ENCODE measurements at places on chromosomes 1 and 21. TPM values are rescaled to one million over a fixed set of nuclear protein-coding genes. Genes with fewer than 3 reads are reported as not detected.
A peak's percentile ranks its signal among the peaks of the same experiment; 100 is the strongest.

The IQGAP3 gene
- 30.3 TPM for total RNA-seq

The RGSL1 gene
- not detected for total RNA-seq

The BCL2L15 gene
- 1.1 TPM for total RNA-seq

The PBX1 gene
- 0.51 TPM for total RNA-seq

The SPRR2B gene
- total RNA-seq: not detected

The SERPINC1 gene
- total RNA-seq: not detected

- no peak for DNase-seq
Measured at GRCh38 chr1:68281946-68282615, 49.8 kb upstream of the WLS start.

The C8B gene
- total RNA-seq: not detected

DNA sequence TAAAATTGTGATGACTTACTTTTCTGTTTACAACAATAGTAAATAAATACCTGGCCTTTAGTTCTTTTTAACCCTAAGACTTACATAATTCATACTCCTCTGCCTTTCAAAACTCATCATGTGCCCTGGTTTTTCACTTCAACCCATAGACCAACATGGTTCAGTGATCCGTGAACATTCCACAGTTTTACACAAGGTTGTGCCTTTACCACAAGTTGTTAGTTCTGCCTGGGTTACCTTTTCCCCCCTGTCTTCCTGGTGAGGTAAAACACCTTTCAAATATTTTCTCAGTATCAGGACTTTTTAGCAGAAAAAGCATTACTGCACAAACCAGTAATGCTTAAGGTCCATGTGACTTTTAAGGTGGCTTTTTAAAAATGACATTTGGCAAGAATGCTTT is 1466.4 kb downstream of the PLA2G4A start:
- no peak for DNase-seq

DNA sequence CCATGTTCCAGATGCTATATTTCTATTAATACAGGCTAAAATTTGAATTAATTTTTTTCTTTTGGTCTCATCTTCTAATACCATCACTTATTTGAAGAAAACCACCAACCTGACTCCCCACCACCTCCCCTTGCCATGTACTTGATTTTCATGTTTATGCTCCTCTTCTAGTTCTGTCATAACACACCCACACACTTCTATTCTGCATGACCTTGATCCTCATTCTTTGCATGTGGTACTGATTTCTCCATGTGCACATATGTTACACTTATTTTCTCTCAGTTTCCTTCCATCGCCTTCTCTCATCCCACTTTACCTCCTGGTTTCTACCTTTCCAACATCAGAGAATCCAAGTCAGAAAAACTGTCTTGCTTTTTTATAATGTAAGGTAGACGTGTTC is 78.9 kb upstream of the ARID1A start:
- DNase-seq: no peak

The INSRR gene
- total RNA-seq: 0.47 TPM

The IGFN1 gene
- not detected for total RNA-seq

DNA sequence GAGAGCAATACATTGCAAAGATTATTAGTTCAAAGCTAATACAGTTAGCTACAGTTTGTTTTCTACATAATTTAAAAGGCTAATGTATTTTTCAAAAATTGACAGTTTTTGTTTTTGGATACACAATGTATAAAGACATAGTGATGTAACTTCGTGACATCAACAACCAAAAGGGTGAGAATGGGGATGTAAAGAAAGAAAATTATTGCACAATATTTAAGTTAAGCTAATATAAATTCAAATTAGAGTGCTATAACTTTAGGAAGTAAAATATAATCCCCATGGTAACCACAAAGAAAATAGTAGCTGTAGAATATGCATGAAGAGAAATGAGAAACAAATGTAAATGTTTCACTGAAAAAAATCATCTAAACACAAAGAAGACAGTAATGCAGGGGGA is 334.4 kb upstream of the DEPDC1 start:
- no peak for DNase-seq

GRCh38 chr1:185674201-185674600 is 60.0 kb upstream of the HMCN1 start:
- no peak for DNase-seq

- DNase-seq: no peak
Measured at GRCh38 chr1:119924948-119925898, 28.9 kb upstream of the ADAM30 start.

The DPM3 gene
- total RNA-seq: 71.1 TPM

The RYR2 gene
- not detected for total RNA-seq

GRCh38 chr1:88647749-88648415 is 36.2 kb upstream of the PKN2 start:
- no peak for DNase-seq

The SLFNL1 gene
- total RNA-seq: 0.55 TPM

The F13B gene
- total RNA-seq: not detected

- DNase-seq: no peak
Measured at GRCh38 chr1:8671306-8671917, 146.0 kb downstream of the RERE start.

GRCh38 chr1:167043752-167044488 is 46.3 kb downstream of the GPA33 start:
- DNase-seq: peak; percentile 81

- DNase-seq: peak; percentile 58
Measured at GRCh38 chr1:6260433-6260934, 414 bp downstream of the GPR153 start.

DNA sequence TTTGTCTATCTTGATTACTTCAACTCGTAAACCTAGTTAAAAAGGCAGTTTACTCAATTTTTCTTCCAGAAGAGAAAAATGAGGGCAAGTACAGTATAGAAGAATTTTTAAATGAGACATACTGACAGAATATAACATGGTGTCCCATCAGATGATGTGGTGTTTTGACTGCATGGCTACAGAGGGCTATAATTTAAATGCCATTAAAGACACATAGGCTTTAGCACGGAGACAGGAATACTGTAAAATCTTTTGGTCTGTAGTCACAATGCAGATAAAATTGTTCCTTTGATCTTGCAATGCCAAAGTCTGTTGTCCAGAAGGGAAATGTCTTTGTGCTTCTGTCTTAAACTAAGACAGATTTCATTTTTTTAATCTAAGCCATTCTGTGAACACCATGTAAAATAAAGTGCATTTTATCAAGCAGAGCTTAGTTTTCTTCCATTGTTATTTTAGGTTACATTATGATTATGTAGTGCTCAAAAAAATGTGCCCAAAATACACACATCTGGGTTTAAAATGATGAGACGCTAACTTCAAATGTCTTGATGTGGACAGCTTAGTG is 249.6 kb downstream of the PTPRC start:
- DNase-seq: no peak

DNA sequence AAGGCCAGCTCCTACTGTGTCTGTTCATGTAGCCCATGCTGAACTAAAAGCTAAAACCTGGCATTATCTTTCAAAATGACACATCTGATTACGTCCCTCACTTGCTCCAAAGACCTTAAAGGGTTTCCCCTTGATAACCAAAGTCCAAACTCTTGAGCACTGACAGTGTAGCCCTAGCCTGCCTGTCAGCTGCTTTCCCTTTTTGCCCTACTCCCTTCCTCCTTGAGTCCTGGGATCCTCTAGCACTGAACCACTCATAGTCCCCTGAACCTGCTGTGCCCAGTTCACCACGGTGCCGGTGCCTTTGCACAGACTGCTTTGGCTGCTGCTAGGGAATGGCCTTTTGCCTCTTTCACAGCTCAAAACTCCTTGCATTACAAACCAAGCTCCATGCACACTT is 67.5 kb downstream of the PLXNA2 start:
- no peak for DNase-seq

DNA sequence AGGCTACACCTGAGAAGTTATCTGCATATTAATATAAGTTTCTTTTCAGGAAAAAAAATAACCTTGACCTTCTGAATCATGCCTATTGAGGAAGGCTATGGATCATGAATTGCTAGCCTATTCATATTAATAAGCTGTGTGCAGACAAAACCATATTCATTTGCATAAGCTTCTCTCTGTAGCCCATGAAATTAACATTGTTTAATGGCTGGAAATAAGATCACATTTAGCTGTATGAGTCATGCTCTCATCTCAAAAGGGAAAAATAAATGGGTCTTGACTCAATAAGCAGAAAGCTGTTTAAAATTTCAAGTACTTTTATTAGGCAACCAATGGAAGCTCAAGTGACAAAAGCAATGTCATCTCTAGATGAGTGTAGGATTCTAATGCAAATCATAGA is 330.0 kb upstream of the DEPDC1 start:
- no peak for DNase-seq

The RGS2 gene
- 17.5 TPM for total RNA-seq

DNA sequence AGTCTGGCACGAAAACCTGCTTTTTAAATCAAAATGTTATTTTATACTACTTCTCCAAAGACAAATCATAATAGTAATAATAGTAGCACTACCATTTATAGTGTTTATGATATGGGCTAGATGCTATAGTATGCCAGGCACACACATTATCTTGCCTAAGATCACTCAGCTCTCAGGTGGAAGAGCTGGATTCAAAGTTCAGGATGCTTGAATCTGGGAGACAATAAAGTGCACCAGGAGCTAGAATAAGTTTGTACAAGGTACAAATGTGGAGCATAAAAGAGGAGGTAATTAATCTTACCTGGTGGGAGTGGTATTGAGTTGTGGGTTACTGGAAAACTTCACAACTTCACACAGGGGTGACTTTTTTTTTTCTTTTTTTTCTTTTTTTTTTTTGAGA is 10.0 kb upstream of the ELOVL1 start:
- DNase-seq: no peak

- no peak for DNase-seq
Measured at GRCh38 chr1:199665371-199665770, 362.1 kb upstream of the NR5A2 start.

DNA sequence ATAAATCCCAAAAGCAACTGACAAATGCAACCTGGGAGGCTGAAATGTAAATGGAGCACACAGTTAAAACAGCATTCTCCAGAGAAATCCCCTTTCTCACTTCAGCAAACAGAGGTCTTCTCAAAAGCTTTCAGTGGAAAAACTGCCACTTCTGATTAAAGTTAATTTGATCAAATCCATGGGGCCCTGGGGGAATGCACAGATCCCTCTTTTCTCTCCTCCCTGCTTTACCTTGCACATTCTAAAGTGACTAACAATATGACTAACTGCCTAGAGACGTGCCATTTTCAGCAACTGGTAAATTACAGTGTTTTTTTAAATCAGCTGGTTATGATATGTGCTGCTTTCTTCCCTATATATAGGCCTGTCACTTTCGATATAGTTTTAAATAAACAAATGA is 142.5 kb downstream of the RERE start:
- no peak for DNase-seq

GRCh38 chr1:47687631-47688460 is 250.0 kb downstream of the FOXD2 start:
- no peak for DNase-seq

The KCNK2 gene
- total RNA-seq: not detected

DNA sequence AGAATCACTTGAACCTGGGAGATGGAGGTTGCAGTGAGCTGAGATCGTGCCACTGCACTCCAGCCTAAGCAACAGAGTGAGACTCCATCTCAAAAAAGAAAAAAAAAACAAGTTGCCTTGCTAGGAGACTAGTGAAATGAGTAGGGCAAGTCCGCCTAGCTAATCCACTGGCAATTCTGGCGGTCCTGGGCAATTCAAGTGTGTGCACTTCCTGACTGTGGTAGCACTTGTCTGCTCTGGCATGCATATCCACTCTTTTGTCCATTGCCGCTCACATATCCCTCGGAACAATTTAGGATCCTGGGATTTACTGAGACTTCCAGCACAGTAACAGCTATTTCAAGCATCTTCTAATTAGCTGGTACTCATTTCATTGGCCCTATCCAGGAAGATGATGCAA is 426.3 kb upstream of the ADGRL2 start:
- DNase-seq: no peak
